Epithelial cell of prostate (primary cell): ENCODE measurements at places on chromosomes 3 and 15.

DNA sequence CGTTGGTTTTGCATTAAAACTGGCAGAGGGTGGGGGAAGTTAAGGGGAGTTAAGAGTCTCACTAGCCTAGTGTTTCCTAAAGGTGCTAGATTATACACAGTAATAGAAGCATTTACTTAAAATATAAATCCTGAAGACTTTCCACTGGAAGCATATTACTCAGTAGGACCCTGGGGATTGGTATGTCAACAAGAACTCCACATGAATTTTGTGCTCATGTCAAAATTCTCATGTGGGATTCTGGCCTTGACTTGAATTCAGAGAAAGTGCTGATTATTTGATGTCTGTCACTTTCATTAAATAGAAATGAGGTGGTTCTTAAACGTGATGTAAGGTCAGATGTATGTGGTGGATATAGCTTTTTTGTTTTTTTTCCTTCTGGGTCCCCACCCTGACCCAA, 997.2 kb downstream of the TUSC7 start:
- no peak for DNase-seq

DNA sequence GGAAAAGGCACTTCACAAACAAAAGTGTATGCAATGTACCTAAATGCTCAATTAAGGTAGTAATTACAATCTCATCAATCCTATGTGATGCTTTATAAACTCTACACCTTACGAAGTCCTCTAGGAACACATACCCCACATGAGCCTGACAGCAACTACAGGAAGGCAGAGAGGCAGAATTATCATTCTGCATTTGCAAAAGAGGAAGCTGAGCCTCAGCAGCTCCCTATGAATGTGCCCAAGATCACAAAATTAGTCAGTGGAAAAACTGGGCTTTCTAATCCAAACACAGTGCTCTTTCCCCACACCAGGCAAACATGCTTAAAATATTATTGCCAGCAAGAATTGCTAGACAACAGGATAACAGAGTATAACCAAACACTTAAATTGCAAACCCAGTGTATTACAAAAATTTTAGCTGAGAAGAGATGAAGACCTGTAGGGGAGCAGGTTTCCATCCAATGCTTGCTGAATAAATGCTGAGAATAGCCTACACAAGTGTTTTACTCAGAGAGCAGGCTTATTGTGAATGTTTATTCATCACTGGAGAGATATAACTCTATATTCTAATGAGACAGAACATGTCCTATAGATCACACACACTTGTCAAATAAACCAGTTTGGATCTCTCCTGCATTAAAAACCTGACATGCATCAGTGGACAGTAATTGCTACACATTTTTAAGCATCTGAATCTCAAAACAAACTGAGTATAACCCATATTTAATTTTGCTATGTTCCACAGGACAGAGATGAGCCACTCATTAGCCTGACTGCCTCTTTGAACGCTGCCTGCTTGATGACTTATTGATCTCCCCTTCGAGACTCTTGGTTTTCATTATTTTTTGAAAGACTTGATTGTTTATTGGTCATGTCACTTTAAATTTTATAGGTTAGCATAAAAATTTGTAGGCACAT, 62.2 kb downstream of the PLCH1 start:
- DNase-seq = no peak

- no peak for DNase-seq
These were observed 428.2 kb upstream of the RGMA start for GRCh38 chr15:93517176-93517575.

DNA sequence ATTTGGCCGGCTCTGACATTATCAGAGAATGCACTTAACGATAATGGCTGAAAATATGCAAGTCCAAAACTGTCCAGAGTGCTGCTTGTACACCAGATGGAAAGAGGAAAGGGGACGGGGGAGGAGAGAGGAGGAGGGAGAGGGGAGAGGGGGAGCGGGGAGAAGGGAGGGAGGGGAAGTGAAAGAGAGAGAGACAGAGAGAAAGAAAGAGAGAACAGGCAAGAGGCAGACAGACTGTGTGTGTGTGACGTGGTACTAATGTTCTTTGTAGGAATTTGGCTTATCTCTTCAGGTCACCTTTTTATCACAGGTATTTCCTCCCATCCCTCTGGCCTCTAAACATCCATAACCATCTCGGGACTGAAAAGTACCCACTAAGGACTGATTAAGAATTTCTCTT, 75.1 kb upstream of the LMOD3 start:
- DNase-seq = no peak

GRCh38 chr3:146222204-146223046, 28.5 kb downstream of the PLSCR4 start:
- DNase-seq = no peak

- no peak for DNase-seq
These were observed 260.3 kb downstream of the XXYLT1 start for GRCh38 chr3:195010551-195011100.
